ENCODE measurements at places on chromosomes 2 and 18.
A peak's percentile ranks its signal among the peaks of the same experiment; 100 is the strongest.

GRCh38 chr18:9741793-9742523 is 33.9 kb downstream of the RAB31 start:
- DNase-seq = no peak

GRCh38 chr2:203286532-203286931 is 41.7 kb upstream of the ABI2 start:
- DNase-seq = no peak

DNA sequence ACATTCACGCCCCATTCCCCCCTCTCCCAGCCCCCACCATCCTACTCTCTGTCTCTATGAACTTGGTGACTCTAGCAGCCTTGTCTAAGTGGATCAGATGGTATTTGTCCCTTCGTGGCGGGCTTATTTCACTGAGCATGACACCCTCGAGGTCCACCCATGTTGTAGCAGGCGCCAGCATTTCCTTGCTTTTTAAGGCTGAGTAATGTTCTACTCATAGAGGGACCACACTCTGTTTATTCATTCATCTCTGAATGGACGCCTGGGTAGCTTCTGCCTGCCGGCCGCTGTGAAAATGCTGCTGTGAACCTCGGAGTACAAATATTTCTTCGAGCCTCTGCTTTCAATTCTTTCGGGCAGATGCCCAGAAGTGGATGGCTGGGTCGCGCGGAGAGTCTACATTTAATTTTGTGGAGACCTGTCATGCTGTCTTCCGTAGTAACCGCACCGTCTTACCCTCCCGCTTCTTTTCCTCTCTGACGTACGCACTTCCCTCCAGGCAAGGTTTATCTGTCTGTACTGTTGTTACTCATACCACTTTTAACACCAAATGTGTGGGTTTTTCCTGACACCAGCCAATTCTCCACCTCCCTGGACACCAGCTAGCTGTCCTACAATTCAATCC is 5.6 kb downstream of the CROCC2 start:
- no peak for DNase-seq

DNA sequence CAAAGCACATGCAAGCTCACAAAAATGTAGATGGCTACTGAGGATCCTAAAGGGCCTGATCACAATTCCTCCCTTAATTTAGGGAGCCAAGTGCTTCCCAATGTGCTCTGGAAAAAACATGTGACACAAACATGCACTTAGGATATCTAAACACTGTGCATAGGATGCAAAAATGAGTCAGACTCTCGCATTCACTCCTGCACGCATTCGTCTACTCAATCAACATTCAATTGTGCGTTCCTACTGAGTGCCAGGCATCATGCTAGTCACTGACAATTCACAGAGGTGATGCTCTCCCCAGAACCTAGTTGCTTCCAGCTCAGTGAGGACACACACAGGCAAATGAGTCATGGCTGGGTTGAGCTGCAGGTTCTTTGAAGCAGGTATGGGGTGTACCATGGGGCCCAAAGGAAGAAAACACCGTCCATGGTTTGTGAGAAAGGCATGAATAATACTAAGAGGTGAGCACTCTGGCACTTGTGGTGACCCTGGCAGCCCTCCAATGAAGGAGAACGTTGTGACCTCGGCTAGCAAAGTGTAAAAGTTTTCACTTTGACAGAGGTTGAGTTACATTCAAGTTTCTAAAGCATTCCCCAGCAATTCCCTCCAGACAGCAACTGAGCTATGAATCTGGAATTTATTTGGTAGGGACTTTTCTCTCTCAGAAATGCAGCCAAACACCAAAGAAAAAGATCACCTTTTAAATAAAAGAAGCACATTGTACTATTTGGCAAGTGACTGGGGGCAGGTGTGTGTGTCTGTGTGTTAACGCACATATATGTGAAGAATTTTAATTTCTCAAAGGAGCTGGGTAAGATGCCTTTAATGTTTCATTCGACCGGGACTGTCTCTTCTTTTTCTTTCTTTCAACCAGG is 173.3 kb downstream of the ALPK2 start:
- DNase-seq = no peak

- peak; percentile 51 for DNase-seq
These were observed 21.9 kb downstream of the NEMP2 start for GRCh38 chr2:190512539-190513095.

DNA sequence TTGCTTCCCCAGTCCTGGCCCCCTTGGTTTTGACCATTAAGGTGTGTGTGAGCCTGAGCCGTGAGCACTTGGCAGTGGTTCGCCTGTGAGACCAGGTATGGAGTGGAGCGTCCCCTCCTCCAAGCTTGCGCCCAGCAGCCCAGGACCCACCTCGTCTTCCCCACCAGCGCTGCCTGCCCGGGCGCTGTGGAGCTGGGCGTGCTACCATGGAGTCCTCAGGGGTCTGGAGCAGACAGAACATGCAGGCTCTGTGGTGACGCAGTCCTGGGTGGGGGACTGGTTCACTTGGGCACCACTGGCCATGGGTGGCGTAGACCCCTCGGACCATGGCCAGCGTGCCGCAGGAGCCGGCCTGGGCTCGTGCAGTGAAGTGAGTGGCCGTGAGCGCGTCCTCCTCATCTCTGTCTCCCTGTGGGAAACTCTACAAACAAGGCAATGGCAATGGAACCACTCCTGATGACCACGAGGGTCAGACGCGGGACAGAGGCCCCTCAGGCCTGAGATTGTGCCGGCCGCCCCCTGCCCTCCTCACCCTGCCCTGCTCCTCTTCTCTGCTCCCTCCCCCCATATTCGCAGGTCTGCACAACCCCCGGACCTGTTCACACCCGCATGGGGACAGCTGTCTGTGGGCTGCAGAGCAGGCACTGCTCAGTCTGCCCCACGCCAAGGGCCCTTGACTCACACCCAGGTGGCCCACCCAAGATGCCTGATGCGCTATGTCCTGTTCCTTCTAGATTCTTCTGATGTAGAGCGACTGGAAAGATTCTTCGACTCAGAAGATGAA is 15.0 kb downstream of the DTYMK start:
- no peak for DNase-seq

- no peak for DNase-seq
These were observed 41.8 kb downstream of the TGFBRAP1 start for GRCh38 chr2:105287692-105288091.

DNA sequence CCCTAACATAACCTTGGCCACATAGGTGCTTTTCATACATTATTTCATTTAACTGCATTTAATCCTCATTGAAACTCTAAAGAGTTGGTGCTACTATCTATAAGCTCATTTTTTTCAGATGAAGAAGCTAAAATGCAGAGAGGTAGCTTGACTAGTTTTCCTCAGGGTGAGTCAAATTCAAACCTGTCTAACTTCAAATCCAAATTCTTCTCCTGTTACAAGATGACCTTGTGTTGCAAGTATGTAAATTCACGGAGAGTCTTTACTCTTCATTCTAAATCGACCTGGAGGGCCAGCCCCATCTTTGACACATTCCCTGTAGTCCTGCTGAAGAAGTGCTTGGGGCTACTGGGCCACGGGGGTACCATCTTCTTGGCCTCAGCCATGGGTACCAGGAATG is 8.2 kb upstream of the SETBP1 start:
- DNase-seq = no peak

GRCh38 chr2:46096260-46096659 is 200.9 kb upstream of the EPAS1 start:
- no peak for DNase-seq
